ENCODE measurements at places on chromosomes 5 and 9.

- DNase-seq = no peak
Measured at GRCh38 chr5:94010814-94011213, 269.4 kb upstream of the POU5F2 start.

GRCh38 chr5:134769206-134769605, 10.6 kb downstream of the DDX46 start:
- no peak for DNase-seq

- DNase-seq = no peak
Measured at GRCh38 chr9:114432323-114433067, 44.7 kb upstream of the AKNA start.

GRCh38 chr9:114446036-114446435, 58.3 kb upstream of the AKNA start:
- DNase-seq = no peak

GRCh38 chr9:13684656-13685055, 405.2 kb upstream of the MPDZ start:
- DNase-seq = no peak

GRCh38 chr9:86464242-86464641, 110.0 kb upstream of the TUT7 start:
- no peak for DNase-seq

- DNase-seq = no peak
Measured at GRCh38 chr5:36436306-36436705, 134.6 kb upstream of the RANBP3L start.

GRCh38 chr9:106945727-106946660, 83.0 kb downstream of the ZNF462 start:
- DNase-seq = no peak

GRCh38 chr5:152883066-152883775, 478.1 kb upstream of the NMUR2 start:
- DNase-seq = no peak

DNA sequence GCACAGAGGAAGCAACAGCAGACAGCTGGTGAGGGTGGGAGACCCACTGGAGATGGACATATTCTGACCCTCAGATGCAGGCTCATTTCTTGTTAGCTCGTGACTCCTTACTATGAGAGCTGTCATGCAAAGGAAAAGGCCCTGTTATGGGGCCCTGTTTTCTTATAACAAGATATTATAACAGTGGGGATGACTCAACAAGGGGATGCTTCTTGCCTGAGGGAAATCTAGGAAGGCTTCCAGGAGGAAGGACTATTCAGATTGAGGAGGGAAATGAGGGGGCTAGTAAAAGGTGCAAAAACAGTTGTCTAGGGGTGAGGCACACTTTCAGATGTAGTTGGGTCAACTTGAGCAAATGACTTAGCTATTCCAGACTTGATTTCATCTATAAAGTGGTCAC, 83.0 kb downstream of the DAB2IP start:
- no peak for DNase-seq

- DNase-seq = no peak
Measured at GRCh38 chr9:87178302-87178701, 231.0 kb upstream of the GAS1 start.

DNA sequence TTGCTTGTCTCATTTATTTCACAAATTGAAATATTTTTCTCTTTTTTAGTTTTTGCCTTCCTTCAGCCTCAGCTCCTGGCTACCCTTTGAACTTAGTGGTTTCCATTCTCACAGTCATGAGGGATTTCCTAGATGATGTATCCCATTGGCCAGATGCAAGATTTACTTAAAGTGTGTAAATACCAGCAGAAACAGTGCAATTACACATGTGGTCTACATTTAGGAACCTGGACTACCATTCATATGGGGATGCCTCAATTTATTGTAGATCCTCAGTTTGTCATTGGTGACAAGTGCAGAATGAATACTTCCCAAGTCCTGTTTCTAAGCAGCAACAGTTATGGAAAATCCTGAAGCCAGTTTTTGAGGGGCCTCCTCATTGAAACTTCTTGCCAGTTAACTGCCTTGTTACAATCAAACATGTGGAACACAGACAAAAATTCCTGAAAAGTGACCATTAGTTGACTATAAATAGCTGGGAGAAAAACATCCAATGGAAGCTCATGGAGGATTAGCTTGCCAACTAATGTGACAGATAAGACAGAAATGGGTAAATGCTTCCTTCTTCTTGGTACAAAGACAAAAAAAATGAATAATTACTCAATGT, 113.6 kb upstream of the FER start:
- no peak for DNase-seq

- no peak for DNase-seq
Measured at GRCh38 chr9:127159949-127160610, 37.6 kb upstream of the ANGPTL2 start.

- DNase-seq = no peak
Measured at GRCh38 chr9:114806526-114806900, 674 bp upstream of the TNFSF15 start.

DNA sequence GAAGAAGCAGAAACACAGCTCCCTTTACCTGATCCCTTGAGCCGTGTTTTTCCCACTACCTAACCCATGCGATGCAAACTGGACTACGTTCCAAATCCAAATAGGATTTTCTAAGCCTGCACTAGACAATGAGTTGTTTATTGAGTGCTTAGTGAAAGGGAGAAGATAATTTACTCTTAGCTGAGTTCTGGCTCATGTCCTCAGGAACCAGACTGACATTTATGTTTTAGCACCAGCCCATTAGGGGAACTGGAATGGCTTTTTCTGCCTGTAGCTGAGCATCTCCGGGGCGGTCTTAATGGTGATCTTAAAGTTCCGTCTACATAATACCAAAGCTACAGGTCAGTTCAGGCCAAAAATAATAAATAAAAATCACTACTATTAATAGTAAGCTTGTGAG, 81.5 kb downstream of the SH3TC2 start:
- no peak for DNase-seq

DNA sequence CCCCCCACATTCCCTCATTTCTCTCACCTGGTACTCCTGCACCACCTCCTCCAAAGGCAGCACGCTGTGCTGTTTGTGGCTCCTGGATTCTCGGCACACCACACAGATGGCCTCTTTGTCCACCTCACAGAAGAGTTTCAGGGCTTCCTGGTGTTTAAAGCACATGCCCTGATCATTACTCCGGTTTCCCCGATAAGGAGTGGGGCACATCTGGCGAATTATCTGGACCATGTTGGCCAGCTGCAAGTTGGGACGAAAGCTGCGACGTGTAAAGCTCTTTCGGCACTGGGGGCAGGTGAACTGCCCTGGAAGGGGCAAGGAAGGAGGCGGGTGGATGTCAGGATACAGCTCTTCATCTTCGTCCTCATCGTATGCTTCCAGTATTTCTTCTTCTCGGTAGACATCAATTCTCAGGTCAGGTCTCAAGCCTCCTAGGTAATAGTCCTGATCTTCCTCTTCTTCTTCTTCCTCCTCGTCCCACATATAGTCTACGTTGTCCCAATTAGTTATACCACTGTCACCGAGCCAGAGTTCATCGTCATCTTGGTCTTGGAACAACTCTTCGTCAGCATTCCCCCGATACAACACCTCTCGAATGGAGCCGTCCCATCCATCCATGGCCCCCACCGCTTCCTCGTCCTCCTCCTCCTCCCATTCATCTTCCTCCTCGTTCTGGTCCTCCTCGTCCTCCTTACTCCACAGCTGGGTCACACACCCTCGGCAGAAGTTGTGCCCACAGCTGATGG, 796 bp downstream of the TRIM52 start:
- DNase-seq = no peak
